ENCODE measurements at places on chromosomes 3 and 15.

- DNase-seq: no peak
Measured at GRCh38 chr15:43889042-43889441, 62.2 kb downstream of the WDR76 start.

DNA sequence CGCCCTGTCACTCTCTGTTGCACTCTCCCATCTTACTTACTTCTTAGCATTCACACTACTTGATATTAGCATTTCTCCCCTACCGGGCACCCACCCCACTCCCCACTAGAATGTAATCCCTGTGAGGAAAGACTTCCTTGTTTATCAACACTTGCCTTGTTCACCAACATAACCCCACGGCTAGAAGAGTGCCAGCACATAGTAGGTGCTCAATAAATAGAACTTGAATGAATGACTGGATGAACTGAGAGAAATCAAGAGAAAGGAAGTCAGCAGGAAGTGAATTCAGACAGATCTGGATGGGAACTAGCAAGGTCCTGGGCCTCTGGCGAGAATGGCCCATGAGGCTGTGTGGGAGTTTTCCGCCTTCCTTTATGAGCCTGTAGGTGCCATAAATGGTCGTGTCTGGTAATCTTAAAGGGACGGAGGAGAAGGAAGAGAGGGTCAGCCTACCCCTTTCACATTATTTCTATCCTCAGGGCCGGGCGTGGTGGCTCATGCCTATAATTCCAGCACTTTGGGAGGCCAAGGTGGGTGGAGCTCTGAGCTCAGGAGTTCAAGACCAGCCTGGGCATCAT lies 42.4 kb upstream of the HERC1 start:
- DNase-seq: no peak

DNA sequence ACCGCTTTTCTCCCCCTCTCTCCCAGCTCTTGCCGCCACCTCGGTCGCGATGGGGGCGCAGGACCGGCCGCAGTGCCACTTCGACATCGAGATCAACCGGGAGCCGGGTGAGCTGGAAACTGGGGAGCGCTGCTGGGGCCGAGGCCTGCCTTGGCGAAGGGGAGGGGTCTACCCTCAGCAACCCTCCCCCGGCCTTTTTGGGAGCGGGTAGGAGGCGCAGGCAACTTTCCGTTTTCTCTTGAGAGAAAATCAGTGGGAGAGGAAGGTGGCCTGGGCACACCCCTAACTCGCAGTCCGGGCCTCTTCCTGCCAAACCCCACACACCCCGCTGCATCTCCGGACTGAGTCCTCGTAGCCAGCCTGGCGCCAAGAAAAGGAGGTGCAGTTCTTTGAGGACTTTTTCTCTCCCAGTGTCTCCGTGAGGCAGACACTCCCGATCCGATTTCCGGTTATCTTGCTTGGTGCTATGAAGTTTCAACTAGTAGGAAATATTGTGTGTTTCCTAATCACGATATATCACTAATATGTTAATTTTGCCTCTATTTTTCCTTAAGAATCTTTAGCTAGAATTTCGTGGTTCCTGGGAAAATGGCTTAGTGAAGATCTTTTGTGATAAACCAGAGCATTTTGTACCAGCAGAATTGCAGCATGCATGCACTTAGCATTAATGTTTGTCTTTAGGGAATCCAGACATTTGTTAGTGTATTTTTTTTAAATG lies 631 bp downstream of the NKTR start:
- DNase-seq: peak; percentile 15

DNA sequence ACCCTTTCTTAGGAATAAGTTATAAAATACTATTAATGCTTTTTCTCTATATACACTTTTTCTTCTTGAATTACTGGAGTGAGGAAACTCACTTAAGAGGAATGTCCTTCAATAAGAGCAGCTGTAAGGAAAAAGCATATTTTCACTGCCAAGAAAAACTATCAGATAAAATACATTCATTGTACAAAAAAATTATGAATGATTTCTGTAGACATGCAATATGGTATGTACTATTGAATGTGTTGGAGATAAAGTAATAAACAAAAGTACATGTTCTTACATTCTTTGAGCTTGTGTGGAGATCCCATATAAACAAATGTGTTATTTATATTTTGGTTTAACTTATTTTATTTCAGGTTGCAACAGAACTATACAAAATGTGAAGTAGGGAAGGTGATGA lies 241.0 kb upstream of the ZNF717 start:
- no peak for DNase-seq

DNA sequence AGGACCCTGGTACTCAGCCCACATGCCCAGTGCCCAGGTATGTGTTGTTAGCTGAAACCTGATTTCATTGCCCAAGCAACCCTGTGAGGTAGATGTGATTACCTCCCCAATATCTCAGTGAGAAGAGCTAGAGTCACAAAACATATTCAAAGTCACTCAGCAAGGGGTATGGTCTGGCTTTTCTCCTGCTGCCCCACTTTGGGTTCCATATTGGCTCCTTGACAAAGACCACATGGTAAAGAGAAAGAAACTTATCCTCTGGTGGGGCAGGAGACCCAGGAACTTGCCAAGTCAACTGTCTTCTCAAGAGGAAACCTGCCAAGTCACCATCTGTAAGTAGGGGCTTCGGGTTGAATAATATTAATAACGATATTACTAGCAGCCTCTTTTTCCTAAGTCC lies 148.3 kb upstream of the LMCD1 start:
- no peak for DNase-seq

GRCh38 chr3:27930052-27930602 lies 208.0 kb upstream of the EOMES start:
- no peak for DNase-seq

- no peak for DNase-seq
Measured at GRCh38 chr3:100045696-100046095, 68.6 kb downstream of the FILIP1L start.

- no peak for DNase-seq
Measured at GRCh38 chr3:184785890-184786279, 26.1 kb upstream of the VPS8 start.

DNA sequence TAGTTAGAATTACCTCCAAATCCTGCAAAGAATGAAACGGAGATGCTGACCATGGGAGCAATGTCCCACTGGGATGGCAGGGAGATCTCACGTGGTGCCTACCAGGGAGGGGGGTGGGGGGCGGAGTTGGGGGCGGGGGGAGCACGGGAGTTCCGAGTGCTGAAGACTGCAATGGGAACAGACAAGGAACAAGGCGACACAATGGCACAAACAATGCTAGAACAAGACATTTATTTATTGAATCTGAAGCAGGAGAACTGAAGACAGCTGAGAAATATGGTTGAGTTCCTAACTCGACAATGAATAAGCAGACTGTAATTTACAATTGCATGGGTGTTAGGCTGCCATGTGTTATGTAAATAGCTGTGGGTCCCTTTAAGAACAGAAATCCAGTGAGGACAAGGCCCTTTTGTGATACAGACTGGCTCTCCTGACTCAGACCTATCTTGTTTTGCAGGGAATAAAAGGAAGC lies 91.2 kb downstream of the AQP9 start:
- no peak for DNase-seq

DNA sequence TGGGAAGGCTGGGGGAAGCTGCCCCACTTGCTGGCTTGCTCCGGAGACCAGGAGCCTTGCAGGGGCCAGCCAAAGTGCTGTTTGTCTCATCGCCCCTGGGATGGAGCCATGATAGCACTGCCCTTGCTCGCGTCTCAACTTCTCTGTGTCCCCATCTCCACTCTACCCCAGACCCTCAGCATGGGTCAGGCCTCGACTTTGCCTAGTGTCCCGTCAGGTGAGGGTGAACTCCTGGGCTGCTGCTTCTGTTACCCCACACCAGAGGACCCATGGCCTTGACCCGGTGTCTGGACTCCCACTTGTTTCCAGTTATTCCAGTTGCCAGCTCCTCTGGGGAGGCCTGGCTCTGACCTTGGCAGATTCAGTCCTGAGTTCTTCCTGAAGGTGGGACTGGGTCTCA lies 36.5 kb upstream of the DUSP7 start:
- no peak for DNase-seq

DNA sequence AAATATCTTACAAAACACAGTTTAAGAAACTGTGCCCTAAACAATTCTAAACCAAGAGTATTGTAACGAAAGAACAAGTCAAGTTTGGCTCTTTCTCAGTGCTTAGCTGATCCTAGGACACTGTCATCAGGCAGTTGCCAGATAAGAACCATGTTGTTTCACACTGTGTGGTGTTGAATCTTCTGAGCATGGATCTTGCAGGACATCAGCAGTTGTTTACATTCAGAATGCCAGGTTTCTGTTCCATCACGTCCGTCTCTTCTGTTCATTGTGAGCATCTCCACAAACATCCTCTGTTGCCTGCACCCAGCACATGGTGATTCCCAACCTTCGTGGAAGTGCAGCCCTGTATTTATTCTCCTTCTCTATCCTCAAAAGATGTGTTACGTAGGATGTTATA lies 67.9 kb downstream of the DCUN1D1 start:
- DNase-seq: no peak

DNA sequence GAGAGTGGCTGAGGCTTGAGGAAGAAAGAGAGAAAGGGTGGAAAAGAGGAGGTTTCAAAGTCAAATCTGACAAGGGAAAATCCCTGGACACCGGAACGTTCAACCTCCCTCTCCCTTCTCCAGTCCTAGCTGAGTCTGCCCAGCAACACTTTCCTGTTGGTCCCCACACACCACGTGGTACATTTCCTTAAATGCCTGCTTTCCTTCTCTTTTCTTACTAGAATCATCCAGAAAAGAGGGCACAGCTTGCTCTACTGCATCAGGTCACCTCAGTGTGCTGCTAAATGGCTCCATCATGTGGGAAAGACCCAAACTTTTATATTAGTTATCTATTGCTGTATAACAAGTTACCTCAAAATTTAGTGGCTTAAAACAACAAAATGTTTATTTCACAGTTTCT lies 181.2 kb downstream of the NECTIN3 start:
- DNase-seq: no peak

DNA sequence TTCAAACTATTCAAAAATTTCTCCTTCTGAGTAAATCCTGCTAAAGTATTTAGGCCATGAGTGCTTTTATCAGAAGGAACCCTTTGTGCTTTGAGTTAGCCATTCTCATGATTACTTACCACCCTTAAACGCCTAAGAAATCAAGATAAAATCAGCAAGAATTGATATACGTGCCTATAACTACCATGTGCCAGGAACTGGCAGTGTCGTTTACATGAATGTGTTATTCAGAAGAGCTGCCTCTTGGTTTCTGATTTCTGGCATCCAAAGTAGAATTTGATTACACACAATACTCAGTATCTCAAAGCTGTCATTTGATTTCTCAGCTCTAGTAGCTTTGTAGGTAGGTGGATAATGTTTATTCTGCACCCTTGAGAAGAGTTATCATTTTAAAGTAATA lies 351.3 kb upstream of the CCDC54 start:
- no peak for DNase-seq

DNA sequence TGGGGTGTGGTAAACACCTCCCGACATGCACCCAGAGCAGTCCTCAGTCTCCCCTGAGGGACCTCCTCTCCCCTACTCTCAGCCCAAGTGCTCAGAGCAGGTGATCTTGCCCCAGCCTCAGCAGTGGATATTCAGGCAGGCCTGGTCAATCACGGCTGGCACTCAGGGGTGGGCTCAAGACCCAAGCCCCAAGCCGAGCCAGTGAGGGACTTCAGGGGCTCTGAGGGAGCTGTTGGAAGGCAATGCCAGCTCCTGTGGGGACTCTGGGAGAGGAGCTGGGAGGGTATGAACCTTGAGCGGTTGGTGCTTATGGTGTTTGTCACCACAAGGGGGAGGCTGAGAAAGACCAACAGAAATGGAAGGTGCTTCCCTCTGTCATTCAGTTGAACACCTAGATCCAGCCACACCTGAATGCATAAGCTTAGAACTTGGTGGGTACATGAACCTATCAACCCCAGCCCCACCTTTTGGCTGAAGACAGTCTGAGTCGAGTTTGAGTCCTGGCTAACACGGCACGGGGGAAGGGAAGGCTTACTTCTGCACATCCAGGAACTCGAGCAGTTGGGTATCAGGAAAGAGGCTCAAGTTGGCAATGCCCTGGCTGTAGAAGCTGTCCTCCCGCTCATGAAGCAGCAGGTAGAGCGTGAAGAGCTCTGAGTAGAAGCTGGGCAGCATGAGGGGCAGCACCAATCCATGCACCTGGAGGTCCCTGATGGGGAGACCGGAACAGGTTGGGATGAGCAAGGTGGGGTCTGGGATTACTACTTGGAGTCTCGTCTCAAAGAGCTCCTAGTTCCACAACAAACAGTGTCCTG lies 19.2 kb downstream of the ALS2CL start:
- DNase-seq: no peak

DNA sequence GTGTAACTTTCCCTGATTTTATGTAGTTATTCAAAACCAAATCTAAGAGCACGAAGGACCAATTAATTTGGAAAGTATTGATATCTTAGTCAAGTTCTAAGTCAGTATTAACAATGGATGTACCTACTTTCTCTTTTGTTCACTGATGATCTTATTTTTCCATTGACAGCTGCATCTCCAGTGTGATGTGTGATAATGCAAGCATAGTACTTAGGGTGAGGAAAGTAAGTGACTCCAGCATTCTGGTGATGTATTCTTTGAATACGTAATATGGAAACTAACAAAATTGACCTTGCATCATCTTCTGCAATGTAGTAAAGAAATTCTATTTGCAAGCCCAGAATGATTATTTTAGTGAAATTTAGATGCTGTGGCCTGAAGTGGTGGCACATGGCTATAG lies 22.4 kb downstream of the FBXW12 start:
- no peak for DNase-seq

DNA sequence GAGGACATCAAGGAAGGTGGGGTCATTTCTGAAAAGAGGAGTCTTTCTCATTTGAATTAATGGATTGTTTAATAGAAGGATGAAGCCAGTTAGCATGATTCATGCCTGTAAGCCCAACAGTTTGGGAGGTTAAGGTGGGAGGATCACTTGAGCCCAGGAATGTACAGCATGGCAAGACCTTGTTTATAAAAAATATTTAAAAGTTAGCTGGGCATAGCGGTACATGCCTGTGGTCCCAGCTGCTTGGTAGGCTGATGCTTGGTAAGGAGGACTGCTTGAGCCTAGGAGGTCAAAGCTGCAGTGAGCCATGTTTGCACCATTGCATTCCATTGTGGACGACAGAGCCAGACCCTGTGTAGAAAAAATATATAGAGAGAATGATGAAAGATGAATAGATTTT lies 165.5 kb downstream of the ALCAM start:
- no peak for DNase-seq

All from stimulated activated CD4-positive, alpha-beta T cell treated with anti-CD3 and anti-CD28 coated beads, Interleukin-1b, Interleukin-23, amount 100 ng/mL, for 4 hours (primary cell).